ENCODE measurements at places on chromosomes 2 and 18.
A peak's percentile ranks its signal among the peaks of the same experiment; 100 is the strongest.

DNA sequence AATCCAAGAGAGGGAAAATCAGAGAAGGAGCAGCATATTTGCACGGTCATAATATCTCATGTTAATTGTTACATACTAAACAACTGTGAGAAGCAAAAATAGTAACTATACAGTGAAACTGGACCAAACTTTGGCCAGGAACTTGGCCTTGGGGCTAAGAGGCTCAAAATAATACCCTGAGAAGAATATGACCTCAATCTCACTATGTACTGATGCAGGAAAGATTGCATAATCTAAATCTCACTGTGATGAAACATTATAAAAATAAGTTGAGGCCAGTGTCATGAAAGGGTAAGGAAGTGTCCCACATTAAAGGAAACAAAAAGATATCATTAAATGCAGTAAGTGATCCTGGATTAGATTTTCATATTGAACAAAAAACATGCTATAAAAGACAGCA lies 36.5 kb downstream of the ZRANB3 start:
- DNase-seq, result no peak

DNA sequence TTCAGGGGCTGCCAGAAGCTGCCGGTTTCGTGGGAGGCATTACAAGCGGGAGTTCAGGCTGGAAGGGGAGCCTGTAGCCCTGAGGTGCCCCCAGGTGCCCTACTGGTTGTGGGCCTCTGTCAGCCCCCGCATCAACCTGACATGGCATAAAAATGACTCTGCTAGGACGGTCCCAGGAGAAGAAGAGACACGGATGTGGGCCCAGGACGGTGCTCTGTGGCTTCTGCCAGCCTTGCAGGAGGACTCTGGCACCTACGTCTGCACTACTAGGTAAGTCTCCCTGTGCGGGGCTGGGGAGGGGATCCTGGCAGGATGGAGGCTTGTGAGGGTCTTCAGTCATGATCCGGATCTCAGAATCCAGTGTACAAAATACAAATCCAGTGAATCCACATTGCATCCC lies 17.8 kb downstream of the IL1R2 start:
- no peak for DNase-seq

DNA sequence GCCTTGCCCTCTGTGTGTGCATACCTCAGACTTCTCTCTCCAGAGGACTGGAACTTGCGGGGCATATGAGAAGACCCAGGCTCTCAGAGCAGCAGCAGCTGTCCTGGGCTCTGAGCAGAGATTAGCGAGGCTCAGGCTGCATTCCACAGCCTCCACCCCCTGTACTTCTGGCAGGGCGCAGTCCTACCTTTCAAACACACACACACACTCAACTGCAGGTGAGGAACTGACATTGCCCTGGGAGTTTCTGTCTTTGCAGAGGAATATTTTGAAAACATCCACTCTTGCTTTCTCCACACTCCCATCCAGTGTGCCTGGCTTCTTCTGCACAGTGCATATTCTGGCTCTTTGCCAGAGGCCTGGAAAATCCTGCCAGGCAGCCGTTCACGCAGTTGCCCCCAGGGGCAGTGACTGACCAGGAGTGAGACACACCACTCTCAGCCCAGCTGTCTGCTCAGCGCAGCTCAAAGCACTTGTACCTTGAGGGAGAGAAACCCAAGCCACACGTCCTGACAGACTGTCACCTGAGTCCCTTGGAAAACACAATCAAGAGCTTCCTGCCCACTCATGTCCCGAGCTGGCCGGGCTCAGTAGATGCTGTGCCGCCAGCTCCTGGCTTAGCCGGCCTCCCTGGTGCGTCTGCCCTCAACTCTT lies 460.8 kb downstream of the RNF144A start:
- DNase-seq, result no peak

DNA sequence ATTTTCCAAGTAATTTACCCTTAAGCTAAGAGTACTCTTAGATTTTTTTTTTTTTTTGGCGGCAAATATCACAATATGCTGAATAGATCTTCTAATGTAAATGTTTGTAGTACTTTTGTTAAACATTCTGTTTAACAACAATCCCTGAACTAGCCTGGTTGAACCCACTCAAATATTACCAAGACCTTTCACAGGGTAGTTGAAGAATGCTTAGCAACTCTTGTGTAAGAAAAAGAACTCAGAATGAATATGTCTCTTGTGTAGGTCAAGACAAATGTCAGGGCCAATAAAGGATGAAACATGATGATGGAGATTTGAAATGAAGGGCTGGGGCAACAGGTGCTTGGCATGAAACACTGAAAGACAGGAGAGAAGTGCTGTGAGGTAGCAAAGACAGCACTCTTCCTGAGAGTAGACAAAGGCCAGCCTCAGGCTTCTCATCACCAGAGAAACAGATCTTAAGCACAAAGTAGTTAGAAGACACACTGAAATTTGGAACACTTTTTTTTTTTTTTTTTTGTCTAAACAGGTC lies 597.3 kb downstream of the ERBB4 start:
- DNase-seq, result no peak

GRCh38 chr2:203361922-203362321 lies 33.7 kb downstream of the ABI2 start:
- DNase-seq, result no peak

GRCh38 chr2:231387904-231388724 lies 7.4 kb upstream of the B3GNT7 start:
- DNase-seq, result peak; percentile 56

DNA sequence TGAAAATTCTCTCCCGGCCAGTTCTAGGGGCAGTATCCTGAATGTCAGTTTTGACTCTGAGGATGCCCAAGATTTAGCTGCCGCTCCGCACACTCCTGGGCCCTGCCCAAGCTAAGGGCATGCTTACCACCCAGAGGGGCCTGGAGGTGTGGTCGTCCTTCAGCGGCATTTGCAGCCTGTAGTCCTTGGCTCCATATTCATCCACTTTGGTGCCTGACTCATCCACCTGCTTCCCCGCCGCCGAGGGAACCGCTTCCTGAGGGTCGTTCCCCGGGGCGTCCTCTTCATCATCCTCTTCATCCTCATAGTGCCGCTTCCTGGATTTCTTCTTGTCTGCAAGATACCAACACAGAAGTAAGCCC lies 577 bp downstream of the ERCC3 start:
- DNase-seq, result no peak

- DNase-seq, result peak; percentile 29
These were observed 437.6 kb downstream of the DLGAP1 start for GRCh38 chr18:4017480-4017879.

DNA sequence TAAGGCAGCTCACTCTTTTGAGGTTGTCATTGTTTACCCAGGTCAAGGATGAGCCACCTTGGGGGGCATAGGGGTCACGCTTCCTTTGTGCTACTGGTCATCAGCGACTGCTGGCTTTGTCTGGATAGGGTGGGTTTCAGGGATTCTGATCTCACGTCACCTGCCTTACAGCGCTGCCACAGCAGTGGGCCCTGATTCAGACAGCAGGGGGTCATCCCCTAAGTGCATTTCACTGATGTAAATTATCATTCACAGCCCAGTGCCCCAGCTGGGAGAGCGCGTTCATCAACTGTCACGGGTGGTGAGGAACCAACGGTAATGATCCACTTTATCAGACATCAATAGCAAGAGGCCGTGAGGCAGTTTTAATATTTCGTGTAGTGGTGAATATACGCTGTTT lies 291.2 kb downstream of the NEDD4L start:
- no peak for DNase-seq

- DNase-seq, result no peak
These were observed 6.6 kb upstream of the NTSR2 start for GRCh38 chr2:11676640-11677039.

DNA sequence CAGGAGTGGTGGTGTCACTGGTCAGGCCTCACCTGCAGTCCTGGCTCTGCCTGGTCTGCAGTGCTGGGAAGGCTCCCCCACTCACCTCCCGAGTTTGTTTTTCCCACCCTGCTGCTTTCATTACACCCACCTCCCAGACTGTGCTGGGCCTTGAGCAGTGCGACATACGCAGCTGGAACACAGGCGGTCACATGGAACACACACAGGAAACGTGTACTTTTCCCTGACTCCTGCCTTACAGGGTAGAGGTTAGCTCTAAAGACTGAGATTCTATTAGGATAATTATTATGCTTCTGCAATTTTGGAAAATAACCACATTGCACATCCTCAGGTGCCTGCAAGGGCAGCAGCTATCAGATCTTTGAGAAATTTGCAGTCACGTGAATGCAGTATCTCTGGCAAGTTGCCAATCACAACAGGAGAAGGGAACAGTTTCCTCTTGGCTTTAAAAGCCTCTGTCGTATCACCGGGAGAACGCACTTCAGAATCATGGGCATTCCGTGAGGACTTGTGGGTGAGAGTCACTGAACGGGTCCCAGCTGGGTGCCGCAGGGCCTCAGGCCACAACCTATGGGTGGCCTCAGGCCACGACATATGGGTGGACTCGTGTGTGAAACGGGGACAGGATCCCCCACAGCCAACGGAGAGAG lies 136.5 kb downstream of the ZNF236 start:
- no peak for DNase-seq

DNA sequence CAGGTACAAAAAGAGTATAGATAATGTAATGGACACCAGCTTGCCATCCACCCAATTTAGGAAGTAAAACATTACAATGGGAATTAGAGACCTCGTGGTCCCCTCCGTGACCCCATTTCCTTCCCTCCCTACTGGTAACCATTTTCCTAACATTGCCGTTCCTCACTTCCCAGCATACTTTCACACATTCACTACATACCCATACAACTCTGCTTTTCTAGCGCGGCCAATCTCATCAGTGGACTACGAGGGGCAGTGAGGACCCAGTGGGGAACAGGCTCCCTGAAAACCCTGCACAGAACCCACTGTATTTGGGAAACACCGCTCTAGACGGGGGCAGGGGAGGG lies 1.1 kb downstream of the ENOSF1 start:
- DNase-seq, result no peak

- DNase-seq, result peak; percentile 13
These were observed 475 bp downstream of the SLC4A1AP start for GRCh38 chr2:27664154-27664574.

- DNase-seq, result peak; percentile 85
These were observed 19.1 kb downstream of the SH2D6 start for GRCh38 chr2:85437488-85438200.

GRCh38 chr2:171084128-171084527 lies 76.6 kb downstream of the TLK1 start:
- no peak for DNase-seq

- no peak for DNase-seq
These were observed 30.2 kb downstream of the PARD3B start for GRCh38 chr2:204575463-204575862.

DNA sequence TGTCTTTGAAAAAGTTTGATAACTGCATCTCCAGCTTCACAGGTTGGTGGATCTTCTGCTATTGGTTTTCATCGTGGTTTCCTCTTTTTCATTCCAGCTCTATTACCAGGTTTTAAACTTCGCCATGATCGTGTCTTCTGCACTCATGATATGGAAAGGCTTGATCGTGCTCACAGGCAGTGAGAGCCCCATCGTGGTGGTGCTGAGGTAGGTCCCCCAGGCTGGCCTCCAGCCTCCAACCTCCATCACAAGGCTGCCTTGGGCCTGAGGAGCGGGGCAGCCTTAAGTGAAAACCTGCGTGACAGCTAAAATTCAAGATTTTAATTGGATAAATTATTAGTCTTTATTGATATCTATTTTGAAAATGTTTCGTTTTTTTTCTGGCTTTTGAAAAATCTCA lies 9.7 kb downstream of the SEC11C start:
- DNase-seq, result no peak

GRCh38 chr2:236351966-236352525 lies 87.8 kb upstream of the ASB18 start:
- DNase-seq, result no peak

DNA sequence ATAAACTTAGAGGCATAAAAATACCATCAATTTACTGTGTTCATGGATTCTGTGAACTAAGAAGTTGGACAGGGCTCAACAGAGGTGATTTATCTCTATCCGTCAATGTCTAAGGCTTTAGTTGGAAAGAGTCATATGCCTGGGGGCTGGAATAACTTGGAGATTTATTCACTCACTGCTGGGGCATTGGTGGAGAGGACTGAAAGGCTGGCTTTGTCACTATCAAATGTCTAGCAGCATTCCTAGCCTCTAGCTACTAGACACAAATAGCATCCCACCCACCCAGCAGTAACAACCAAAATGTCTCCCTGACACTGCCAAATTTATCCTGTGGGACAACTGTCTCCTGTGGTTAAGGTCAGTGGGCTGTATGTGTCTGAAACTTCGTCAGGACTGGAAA lies 71.0 kb downstream of the EVA1A start:
- DNase-seq, result no peak

GRCh38 chr18:47736376-47737140 lies 193.9 kb downstream of the SMAD2 start:
- DNase-seq, result no peak

DNA sequence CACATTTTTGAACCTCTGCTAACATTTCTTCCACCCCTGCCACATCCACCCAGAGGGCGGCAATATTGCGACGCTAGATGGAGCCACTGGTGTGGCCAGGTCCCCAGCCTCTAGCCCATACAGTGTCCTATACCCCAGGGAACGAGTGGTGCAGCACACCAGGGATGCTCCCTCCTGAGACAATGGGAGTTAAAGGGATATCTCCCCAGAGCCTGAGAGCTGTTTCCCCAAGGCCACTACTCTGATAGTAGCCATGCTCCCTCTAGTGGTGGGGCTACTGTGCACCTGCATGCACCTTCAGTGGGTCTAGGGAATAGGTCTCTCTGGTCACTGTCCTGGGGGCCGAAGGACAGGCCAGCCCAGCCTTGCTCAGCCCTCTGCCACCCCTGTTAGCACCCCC lies 336.4 kb upstream of the FSHR start:
- peak; percentile 23 for DNase-seq

DNA sequence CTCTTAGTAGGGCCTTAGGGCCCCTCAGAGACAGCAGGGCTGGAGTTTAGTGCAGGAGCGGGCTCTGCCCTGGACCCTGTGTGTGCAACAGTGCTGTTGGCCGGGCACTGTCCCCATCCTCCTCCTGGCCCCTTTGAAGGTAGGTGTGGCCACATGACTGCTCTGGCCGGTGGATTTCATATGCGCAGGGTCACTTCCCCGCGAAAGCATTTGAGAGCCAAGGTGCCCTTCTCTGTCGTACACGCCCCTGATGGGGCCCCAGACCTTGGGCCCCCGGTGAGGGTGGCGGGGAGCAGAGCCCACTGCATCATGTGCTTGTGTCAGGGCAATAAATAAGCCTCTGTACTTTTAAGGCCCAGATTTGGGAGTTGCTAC lies 15.5 kb downstream of the TMEM177 start:
- DNase-seq, result peak; percentile 15

DNA sequence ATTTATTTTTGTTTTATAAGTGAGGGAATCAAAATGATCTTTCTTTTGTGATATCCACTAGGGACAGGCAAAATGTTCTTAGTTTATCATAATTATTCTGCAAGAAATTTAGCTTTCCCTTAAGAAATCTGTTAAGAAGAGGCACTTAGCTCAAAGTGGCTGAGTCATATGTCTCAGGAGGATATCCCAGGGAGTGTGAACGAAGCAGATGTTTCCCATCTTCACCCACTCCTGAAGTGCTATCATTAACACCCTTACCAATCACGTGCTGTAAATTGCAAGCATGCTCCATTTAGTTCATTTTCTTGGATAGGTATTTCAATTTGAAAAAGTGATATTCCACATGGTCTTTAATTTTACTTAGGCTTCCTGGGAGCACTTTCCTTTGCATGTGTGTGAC lies 774.3 kb upstream of the TMEFF2 start:
- no peak for DNase-seq
